Stimulated activated CD8-positive, alpha-beta memory T cell treated with anti-CD3 and anti-CD28 coated beads, Interleukin-12 subunit alpha, Interleukin-12 subunit beta, amount 100 ng/mL, for 1 hour (primary cell): ENCODE measurements at places on chromosomes 3 and 15.

DNA sequence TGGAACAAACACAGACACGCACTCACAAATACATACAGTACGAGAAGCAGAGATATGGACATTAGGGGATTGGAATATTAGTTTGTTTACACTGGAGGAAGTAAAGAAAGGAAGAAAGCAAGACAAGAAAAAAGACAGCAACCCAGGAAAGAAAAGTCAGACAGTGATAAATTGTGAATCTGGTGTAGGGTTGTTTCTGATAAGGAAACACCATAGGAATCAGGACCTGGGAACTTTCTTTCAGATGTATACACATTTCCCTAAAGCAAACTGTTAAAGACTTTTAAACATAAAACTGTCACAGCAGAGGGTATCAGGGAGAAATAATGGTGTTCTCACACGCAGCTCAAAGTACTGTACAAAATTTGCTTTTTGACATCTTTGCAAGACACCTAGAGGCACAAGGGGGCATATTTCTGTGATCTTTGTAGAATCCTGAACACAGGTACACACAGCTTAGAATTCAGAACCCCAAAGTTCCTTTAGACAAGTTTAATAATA is 153.7 kb downstream of the TUSC7 start:
- no peak for DNase-seq

DNA sequence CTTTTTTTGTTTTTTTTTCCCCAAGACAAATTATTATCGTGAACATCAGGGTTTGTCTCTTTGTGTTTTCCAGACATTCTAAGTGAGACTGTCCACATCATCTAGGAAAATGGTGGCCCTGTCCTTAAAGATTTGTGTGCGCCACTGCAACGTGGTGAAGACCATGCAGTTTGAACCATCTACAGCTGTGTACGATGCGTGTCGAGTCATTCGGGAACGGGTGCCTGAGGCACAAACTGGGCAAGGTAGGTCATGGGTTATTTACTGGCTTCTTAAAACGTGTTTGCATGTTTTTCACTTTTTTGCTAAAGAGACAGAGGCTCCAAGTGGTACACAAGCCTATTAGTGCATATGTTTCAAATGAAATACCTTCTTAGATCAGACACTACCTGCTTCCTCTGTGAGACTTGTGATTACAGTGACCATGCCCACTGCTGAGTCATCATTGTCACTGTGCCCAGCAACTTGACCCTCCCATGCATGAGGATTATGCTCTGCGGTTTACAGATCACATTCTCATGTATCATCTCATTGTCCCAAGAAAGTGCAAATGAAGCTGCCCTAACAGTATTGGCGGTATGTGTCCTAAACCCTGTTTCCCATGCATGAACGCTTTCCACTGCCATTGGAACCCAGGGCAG is 395.2 kb upstream of the TPM1 start:
- DNase-seq: no peak

GRCh38 chr3:193768070-193768394 is 175.0 kb downstream of the OPA1 start:
- no peak for DNase-seq

DNA sequence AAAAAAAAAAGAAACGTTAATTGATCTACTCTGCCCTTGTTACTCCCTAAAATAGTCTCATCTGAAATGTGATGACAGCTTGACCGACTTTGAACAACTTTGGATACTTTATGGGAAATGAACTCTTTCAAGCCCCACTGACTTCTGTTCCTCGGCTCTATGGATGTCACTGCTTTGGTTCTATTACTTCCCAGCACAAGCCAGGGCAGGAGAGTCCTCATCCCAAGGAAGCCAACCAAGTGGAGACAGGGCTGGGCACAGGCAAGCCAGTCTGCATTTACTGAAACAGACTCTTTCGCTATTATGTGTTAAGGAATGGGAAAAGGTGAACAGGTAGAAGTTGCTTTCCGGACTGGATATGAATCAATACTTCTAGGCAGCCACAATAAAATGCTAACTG is 444.0 kb downstream of the FOXP1 start:
- DNase-seq: no peak

DNA sequence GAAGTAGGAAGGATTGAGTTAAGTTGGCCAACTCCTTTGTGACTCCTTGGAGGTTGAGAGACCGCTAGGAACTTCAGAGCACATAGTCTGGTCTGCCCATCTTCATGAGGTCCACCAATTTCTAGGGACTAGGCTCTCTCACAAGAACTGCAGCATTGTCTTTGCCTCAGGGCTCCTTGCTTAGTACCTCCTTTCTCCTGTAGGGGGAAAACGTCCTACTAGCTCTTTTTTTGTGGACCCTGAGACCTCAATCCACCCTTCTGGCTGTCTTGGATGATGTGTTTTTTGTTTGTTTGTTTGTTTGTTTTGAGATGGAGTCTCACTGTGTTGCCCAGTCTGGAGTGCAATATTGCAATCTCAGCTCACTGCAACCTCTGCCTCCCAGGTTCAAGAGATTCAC is 21.6 kb downstream of the REC114 start:
- DNase-seq: no peak

- DNase-seq: no peak
These were observed 50.2 kb downstream of the AKAP13 start for GRCh38 chr15:85430406-85431204.

GRCh38 chr3:102348904-102349303 is 85.9 kb upstream of the ZPLD1 start:
- DNase-seq: no peak

GRCh38 chr3:10674578-10674977 is 141.4 kb upstream of the SLC6A11 start:
- DNase-seq: no peak

GRCh38 chr3:72163809-72164634 is 379.1 kb upstream of the PROK2 start:
- no peak for DNase-seq

DNA sequence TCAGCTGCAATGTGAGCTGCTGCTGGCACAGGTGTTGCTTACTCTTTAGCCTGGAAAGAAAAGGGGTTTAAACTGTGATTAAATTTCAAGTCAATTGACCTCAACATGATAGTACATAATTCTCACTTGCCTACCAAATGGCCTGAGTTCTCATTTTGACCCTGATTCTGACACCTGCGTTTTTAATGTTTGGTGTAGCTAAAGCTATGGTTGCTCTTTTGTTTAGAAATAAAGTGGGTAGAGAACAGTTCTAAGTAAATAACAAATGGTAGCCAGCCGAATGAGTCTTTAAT is 100.8 kb upstream of the SOX2 start:
- DNase-seq: no peak

GRCh38 chr3:8509961-8510360 is 8.3 kb downstream of the LMCD1 start:
- no peak for DNase-seq

GRCh38 chr15:55060836-55061235 is 135.9 kb downstream of the RSL24D1 start:
- no peak for DNase-seq

- DNase-seq: no peak
These were observed 176.4 kb downstream of the GBE1 start for GRCh38 chr3:81585056-81585455.

DNA sequence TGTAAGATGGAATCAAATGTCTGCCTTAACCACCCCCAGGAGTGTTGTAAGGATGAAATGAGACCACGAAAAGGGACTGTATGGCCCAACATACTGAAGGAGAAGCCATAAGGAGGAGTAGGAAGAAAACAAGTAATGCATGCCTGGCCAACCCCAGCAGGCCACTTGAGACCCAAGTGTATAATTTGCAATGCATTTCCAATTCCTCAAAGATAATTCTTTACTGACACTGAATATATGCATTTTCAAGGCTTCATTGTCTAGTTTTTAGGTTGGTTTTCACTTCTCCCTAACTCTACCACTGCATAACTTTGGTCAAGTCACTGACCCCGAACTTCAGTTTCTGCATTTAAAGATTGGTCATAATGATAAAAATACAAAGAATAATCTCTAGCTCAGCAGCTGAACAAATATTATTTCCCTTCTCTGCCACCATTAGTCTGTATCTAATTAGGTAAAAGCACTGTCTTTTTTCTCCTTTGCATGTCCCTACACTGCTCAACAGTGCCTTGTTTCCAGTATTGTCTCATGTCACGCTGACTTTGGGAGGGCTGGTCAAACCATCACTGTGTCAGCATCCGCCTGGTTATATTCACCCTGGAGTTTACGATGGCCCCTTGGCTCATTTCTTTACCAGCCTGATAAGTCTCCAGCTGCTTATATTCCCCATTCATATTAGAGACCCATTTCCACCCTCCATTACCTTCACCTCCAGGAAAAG is 378.6 kb downstream of the NTRK3 start:
- no peak for DNase-seq

DNA sequence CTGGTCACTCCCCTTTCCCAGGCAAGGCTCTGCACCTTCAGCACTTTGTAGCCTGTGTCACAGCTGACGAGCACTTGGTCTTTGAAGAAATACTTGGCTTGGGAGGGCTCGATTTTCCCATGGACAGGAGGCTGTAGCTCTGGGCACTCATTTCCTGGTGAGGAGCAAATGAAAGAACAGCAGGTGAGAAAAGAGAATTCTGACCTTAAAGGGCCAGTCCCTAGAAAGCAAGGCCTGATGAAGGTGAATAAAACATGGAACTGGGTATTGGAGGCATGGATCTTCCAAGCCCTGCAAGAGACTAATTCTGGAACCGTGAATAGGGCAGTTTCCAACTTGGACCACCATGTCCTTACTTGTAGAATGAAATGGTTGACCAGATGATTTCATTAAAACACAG is 39.9 kb downstream of the MASP1 start:
- no peak for DNase-seq

GRCh38 chr15:91264651-91265351 is 164.7 kb downstream of the SV2B start:
- DNase-seq: no peak

DNA sequence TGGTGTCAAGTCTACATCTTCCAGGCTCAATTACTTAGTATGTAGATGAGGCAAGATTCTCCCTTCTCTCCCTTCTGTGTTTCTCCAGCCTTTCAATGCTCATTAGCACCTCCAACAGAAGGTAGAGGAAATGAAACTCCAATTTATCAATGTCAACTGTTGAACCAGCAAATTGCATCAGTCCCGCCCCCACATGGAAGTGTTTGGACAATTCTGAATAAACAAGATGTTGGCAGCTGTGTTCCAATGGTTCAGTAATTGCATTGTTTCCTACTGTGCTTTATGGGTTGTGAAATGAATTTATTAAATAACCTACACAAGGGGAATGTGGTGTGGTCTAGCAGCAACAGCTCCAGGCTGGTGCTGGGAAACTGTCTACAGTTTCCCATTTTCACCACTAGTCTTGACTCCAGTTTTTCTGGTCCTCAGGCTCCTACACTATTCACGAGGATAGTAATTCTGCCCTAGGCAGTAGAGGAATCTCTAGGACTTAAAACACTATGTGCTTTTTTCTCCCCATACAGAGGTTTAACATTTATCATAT is 91.9 kb downstream of the MB21D2 start:
- DNase-seq: no peak

- DNase-seq: no peak
These were observed 53.9 kb downstream of the RLBP1 start for GRCh38 chr15:89167267-89168176.

- DNase-seq: no peak
These were observed 215.7 kb upstream of the CFAP20DC start for GRCh38 chr3:59265566-59265965.

- no peak for DNase-seq
These were observed 1.4 kb upstream of the RAD18 start for GRCh38 chr3:8964436-8965370.

DNA sequence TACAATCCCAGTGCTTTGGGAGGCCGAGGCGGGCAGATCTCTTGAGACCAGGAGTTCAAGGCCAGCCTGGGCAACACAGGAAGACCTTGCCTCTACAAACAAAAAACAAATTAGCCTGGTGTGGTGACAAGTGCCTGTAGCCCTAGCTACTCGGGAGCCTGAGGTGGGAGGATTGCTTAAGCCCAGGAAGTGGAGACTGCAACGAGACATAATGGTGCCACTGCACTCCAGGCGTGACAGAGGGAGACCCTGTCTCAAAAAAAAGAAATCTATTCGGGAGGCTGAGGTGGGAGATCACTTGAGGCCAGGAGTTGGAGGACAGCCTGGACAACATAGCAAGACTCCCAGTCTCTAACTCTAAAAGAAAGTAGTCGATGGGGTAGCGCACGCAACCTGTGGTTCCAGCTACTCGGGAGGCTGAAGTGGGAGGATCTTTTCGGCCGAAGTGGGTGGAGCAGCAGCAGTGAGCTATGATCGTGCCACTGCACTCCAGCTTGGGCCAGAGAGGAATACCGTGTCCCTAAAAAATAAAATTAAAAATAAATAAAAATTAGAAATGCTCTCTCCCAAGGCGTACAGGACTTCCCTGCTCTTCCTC is 775 bp downstream of the C3orf33 start:
- peak; percentile 4 for DNase-seq

GRCh38 chr3:191269289-191270085 is 59.7 kb upstream of the CCDC50 start:
- DNase-seq: no peak

- no peak for DNase-seq
These were observed 15.5 kb downstream of the GRM2 start for GRCh38 chr3:51722362-51722761.

DNA sequence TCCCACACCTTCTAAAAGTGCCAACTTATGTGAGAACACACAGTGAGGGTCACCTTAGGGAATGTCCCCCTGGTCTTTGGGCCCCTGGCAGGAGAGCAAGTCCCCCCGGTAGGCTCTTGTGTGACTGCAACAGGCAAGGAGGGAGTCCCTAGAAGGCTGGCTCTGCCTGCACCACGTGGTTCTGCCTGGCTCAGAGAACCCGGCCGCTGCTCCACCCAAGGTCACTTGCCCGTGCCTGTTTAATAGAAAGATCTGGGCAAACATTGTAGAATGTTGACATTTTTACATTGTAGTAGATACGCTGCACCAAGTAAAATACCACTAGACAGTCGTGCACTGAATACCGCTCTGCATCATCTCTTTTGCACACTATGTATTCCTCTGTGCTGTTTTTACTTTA is 21.9 kb downstream of the GABRA5 start:
- no peak for DNase-seq

- no peak for DNase-seq
These were observed 111.3 kb downstream of the CD47 start for GRCh38 chr3:107979538-107979937.

DNA sequence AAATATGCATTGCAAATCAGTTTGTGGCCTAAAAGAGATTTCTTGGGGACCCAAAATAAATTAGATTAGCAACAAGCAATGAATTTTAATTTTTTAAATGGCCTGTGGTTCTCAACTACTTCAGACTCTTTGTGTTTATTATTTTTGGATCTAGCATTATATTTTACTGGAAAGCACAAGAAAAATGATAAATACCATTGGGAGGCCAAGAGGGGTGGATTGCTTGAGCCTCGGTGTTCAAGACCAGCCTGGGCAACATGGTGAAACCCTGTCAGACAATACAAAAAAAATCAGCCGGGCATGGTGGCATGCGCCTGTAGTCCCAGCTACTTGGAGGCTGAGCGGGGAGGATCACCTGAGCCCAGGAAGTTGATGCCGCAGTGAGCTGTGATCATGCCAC is 13.6 kb downstream of the LACTB start:
- no peak for DNase-seq

DNA sequence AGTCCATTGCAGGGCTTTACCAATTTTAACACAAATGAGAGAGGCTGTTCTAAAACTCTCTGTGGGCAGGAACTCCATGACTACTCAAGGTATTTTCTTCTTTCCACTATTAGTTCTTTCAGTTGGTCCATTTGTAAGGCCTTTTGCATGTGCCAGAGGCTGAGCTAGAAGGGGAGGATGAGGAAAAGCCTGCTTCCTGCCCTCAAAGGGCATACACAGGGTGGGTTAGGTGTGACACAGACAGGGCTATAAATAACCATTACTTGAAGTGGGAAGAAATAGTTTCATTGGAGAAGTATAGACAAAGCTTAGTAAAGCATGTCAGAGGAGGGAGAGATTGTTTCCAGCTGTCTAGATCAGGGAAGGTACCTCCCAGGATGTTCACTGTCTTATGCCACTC is 52.1 kb upstream of the PRTG start:
- no peak for DNase-seq
